ENCODE measurements at places on chromosomes 4 and X.

DNA sequence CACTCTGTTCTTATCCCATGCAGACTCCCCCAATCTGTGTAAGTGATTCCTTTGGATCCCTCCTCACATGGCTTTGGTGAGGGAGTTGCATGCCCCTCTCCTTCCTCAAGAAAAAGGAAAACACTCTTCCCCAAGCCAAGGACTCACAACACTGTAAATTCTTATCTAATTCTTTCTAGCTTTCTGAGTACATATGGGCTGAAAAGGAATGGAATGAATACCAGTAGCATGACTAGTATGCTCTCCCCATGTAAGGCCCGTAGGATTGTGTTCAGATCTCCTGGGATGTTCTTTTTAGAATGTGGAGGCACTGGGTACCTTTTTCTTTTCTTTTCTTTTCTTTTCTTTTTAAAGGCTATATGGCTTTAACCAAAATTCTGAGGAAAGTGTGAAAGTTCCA is 17.0 kb upstream of the MAGED1 start:
- no peak for DNase-seq

GRCh38 chr4:138223231-138223910 is 18.8 kb downstream of the SLC7A11 start:
- no peak for DNase-seq

GRCh38 chr4:38090455-38091246 is 130.5 kb downstream of the PTTG2 start:
- no peak for DNase-seq

GRCh38 chrX:38699121-38699520 is 102.1 kb upstream of the MID1IP1 start:
- no peak for DNase-seq

- peak; percentile 31 for DNase-seq
Observed at GRCh38 chrX:149161435-149162088, 343.5 kb downstream of the IDS start.

- DNase-seq: no peak
Observed at GRCh38 chr4:139959396-139959795, 194.6 kb downstream of the MAML3 start.

DNA sequence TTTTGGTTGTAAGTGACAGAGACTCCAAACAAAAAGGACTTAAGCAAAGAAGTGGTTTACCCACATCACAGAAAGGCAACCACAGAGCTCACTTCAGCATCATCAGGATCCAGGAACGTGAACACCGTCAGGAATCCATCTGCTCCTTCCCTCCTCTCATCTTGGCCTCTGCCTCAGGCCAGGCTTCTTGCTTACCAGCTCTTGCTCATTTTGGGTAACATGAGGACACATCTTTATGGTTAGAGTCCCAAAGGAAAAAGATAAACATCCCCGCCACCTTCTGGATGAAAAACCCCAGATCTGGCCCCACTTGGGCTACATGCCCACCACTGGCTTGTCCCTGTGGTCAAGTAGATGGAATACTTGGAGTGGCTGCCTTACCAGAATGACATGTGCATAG is 176.8 kb upstream of the RPL34 start:
- DNase-seq: no peak

DNA sequence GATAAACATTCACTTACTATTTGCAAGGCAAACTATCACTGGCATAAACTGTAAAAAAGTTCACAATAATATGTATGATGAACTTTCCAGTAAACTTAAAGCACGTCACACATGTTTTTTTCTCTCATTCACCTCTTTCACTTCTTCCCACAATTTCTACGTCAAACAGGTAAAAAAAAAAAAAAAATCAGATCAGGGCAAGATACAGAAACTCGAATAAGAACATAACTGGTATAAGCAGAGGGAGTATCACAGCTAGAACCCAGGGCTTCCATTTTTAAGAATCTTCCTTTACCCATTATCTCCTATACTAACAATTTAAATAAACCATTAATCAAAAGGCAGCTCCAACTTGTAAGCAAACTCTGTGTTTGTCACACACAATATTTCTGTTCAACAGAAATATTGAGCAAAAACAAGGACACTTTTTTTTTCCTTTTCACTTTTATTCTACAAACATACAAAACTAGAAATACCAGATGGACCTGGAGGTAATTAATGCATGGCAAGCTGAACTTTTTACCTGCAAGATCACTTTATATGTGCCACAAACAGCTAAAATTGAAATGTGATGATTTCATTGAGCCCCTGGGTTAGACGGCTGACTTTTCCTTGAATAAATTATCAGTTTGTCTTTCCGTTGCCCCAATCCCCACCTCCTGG is 47.5 kb upstream of the NSUN7 start:
- peak; percentile 52 for DNase-seq

DNA sequence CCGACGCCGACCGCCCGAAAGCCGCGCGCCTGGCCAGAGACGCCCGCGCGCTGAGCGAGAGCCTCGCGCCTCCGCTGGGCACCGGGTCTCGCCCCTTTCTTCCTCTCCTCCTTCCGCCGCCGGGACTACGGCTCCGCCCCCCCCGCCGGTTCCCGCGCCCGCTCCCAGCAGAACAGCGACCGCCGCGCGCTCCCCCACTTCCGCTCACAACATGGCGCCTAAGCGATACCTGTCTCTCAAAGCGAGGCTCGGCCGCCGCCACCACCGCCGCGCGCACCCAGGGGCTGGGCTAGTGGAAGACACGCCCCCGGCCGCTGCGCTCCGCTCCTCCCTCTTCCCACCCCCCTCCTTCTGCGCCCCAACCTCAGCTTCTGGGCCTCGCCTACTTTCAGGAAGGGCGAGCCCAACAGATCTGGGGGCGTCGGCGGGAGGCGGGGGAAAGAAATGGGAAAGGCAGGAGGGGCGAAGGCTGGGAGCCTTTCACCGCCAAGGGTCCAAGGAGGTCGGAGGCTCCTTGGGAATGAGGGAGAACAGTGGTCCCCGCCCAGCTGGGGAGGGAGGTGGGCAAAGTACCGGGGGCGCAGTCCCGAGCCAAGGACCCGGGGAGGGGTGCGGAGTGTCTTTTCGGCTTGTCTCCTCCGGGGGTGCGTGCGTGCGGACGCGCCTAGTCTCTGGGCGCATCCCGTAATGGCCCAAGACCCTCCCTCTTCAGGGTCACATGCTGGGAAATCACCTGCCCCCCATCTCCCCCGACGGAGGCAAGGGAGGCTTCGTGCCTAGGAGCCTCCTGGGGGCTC is at the start of gene RPS6KA3:
RPS6KA3 (minus strand) TSS at position 100 of the 797 bp plus-strand sequence. CDS start 277 bp downstream, outside the sequence.
- peak; percentile 94 for DNase-seq

DNA sequence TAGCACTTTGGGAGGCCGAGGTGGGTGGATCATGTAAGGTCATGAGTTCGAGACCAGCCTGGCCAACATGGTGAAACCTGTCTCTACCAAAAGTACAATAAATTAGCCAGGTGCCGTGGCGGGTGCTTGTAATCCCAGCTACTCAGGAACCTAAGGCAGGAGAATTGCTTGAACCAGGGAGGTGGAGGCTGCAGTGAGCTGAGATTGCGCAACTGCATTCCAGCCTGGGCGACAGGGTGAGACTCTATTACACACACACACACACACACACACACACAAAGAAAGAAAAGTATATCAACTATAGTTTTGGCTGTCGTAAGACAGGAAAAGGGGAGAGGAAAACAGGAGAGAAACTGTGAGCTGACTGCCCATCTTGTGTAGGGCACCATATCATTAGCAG is 171.7 kb downstream of the ADAMTS3 start:
- DNase-seq: no peak
